Psoas muscle (tissue), 8 donors: ENCODE measurements at places on chromosomes 2 and 18. TPM values are rescaled to one million over a fixed set of nuclear protein-coding genes. Genes with fewer than 3 reads are reported as not detected.

The UGT1A5 gene
- not detected for polyA plus RNA-seq

The C1GALT1C1L gene
- 0.16 TPM for polyA plus RNA-seq

- DNase-seq: no peak
These were observed 9.2 kb downstream of the FKBP1B start for GRCh38 chr2:24058564-24059271.

DNA sequence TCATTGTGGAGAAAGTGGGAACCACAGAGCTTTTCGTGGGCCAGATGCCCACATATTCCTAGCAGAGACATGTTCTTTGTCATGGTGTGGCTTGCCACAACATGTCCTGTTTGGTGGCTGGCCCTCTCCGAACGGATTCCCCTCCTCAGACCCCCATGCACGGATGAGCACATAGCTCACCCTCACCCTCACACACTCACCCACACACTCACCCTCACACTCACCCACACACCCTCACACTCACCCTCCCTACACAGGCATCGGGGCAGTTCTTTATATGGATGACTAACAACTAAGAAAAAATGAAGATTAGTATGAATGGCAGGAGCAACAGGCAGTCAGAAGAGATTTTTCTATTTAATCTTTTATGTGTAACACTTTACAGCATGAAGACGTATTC is 149.9 kb downstream of the ZNF236 start:
- no peak for DNase-seq

DNA sequence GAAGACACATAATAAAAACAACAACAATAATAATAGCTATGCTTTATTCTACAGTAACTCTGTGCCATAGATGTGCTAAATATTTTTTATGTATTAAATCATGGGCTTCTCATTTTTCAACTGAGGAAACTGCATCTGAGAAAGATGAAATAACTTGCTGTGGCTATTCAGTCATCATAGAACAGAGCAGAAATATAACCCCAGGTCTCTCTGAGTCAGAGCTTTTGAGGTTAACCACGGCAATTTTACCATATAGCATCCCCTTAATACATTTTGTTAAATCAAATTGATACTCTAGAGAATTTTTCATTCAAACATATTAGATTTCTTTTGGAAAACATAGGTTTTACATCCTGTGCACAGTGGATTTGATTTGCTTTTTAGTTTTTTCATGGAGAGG is 586.6 kb upstream of the KLHL29 start:
- no peak for DNase-seq

GRCh38 chr18:74230922-74231714 is 60.6 kb downstream of the CYB5A start:
- DNase-seq: no peak

DNA sequence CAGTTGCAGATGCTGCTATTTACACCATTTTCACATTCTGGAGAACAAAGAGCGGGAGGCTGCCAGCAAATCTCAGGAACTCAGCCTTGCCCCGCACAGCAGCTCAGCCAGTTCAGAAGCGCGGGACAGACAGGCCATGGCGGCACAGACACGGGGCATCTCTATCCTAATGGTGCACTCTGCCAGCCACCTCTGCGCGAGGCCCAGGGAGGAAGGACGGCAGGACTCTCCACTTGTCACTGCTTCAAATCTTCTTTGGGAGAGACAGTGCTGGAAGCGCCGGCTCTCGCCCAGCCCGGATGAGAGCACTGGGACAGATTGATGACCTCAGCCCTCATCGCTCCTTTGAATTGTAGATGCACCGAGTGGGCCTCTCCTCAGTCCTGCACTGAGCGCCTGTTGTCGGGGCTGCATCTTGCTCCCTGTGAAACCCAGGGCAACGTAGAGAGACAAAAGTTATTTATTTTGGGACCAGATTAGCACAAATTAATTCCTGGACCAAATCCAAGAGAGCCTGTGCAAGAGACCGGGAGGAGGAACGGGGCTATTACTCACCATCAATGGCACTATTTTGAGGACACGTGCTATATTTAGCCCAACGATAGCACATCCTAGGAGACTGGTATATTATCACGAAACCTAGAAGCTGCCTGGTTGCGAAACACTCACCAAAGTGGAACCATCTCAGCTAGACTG is 211.4 kb upstream of the SMIM21 start:
- DNase-seq: no peak

- no peak for DNase-seq
These were observed 641.6 kb downstream of the EPHA4 start for GRCh38 chr2:220930271-220931076.

DNA sequence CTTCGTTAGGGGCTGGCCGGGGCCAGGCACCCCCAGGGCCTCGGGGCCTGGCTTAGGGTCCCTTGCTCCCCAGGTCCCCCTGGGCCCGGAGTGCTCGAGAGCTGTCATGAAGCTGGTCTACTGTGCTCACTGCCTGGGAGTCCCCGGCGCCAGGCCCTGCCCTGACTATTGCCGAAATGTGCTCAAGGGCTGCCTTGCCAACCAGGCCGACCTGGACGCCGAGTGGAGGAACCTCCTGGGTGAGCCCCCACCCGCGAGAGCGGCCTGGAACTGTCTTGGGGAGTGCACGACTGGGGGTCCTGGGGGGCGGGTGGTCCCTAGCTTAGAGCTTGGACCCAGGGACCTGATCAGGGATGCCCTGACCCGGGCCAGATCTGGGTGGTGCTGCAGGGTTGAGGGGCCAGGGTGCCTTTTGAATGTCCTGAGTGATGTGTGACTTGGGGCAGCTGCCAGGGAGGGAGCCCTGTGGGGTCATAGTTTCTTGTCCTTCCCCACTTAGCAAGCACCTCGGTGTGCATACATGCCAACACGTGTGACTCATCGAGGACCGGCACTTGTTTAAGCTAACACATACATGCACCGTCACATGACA is 27.9 kb downstream of the GPC1 start:
- peak; percentile 56 for DNase-seq

DNA sequence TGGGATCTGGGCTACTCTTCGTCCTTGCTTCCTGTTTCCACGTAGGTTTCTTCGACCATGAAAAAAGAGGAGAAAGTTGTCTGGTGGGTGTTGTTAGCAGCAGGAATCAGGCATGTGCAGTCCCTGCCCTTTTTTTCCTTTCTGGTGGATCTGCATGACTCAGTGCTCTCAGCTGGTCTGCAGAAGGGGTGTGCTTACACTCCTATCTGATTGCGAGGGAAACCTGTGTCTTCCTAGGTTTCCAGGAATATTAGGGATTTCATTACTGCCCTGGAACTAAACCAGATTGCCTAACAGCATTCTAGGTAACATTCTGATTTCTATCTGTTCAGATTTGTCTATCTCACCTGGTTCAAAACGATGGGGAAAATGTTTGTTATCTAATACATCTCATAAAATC is 174.3 kb downstream of the CCDC102B start:
- no peak for DNase-seq
